ENCODE measurements at places on chromosomes 1 and 21.

GRCh38 chr1:213940947-213941346, 46.8 kb upstream of the PROX1 start:
- no peak for DNase-seq

DNA sequence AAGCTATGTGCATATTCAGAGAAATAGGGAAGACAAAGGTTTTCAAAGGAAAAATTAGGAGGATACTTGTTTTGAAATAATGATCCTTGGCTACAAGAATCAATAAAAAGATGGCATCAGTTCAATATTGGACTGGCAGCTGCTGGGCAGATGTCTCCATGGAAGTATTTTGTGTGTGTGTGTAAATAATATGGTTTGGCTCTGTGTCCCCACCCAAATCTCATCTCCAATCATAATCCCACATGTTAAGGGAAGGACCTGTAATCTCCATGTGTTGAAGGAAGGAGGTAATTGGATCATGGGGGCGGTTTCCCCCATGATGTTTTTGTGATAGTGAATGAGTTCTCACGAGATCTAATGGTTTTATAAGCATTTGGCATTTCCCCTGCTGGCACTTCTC, 40.4 kb upstream of the LRRC7 start:
- DNase-seq = no peak

DNA sequence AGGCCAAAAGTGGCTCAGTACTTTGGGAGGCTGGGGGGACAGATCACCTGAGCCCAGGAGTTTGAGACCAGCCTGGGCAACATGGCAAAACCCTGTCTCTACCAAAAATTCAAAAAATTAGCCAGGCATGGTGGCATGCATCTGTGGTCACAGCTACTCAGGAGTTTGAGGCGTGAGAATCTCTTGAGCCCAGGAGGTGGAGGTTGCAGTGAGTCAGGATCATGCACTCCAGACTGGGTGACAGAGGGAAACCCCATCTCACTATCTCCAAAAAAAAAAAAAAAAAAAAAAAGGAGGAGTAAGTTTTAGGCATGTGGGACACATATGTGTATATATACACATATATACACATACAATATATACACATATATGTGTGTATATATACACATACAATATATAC, 165.3 kb upstream of the DPYD start:
- DNase-seq = no peak

DNA sequence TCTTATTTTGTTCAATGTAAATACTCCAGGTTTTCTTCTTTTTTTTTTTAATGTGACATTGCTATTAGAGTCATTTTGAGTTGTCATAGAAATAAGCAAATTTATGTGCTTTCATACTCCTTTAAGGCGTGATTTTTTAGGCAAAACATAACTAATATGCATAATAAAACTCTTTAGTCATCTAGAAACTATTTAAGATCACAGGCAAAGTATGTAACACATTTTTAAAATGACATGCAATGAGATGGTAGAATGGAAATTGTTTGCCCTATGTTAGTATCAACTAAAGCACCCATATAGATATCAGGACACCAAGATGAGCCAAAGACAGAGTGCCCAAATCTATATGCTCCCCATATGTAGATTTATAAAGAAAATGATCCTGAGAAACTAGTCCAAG, 41.5 kb upstream of the SGIP1 start:
- DNase-seq = no peak

- no peak for DNase-seq
Measured at GRCh38 chr1:179781962-179782361, 38.9 kb downstream of the FAM163A start.

DNA sequence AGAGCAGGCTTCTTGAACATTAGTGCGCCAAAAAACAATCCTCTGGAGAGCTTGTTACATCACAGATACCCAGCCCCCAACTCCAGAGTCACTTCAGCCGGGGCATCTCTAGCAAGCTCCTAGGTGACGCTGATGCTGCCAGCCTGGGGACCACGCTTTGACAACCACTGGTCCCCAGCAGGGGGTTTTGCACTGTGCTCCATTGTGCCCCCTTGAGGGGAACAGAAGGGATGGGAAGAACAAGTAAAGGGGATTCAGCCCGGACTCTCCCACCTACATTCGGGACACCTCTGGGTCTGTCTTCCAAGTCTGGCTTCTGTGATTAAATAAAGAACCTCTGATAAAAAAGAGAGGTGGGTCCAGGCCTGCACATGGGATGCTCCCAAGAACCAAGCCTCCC, 60.4 kb downstream of the ATP5PO start:
- no peak for DNase-seq

DNA sequence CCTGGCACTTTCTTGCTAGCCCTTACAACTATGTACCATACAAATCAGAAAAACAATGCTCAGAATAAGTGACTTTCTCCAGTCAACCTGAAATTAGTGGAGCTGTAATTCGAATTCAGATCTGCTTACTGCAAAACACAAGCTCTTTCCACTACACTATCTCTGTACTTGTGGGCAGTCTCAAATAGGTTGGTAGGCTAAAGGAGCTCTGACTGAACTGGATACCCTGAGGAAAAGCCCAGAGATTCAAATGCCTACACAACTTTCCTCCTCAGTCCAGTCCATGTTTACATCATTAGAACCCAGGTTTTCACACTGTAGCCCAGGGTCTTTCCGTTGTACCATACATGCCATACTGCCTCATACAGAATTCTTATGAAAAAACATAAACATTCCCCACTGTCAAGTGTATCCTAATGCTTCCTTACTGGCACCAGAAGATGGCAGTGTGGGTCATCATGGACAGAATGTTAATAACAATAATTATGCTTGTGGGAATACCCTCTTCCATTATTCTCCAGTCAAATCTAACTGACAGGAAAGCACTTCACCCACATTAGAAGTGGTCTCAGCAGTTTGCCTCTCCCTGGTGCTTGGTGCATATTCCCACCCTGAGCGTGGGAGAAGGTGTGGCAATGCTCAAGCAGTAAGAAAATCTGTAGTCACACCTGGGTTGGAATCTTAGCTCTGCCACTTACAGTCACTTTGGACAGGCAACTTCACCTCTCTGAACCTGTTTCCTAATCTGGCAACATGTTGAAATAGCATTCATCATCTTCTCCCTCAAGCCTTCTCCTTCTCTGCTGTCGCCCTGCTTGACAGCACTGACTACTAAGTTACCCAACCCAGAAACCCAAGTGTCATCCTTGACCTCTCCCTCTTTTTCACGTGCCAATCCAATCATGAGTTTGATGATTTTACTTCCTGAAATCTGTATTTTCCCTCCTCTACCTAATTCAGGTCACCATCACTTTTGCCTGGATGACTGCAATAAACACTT, 14.4 kb upstream of the ZFYVE9 start:
- DNase-seq = no peak

DNA sequence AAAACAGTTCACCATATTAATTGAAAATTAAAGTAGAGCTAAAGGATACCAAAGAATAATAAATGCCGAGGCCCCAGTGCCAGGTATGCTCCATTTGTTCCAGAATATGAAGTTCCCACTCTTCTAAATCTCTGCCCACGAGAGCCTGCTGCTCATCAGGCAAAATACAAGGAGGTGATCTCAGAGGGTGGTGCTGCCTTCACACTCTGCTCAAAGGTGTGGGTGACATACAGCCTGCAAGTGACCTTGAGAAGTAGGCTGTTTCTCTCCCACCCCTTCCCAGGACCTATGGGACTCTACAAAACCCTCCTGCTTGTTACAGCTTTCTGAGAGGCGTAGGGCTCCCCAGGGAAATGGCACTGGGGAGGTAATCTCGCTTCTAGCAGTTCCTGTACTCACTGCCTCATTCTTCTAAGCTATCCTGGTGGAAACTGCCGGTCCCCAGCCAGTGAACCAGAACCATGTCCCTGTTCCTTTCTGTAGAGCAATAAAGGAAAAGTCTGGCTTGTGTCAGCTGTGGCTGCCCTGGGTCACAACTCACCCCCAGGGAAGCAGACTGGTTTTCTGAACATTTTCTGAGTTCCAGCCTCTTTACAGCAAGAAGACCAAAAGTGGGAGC, 26.9 kb upstream of the DPT start:
- no peak for DNase-seq

DNA sequence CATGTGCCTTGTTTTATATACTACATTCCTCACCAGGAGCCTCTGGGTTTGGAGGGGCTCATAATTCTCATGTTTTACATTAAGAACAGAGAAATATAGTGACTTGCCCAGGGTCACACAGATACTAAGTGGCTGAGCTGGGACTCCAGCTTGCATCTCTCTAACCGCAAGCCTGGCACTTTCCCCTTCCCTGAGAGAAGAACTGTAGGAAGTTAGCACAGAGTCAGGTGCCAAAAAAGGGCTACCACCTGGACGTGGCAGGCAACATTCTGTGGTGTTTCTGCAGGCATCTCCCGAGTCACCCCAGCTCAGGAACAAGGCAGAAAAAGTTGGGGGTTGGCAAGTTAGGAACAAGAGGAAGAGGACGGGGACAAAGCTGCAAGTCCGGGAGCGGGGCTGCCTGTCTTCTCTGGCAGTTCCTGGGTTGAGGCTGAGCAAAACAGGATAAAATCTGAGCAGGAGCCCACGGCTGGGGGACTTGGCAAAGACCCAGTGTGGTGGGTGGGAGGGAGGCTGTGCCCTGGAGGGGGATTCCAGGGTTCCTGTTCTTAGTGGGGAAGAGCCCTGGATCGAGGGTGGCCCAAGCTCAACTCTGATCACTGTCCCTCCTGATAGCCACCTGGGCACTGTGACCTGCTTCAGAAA, 9.8 kb downstream of the PLA2G5 start:
- DNase-seq = no peak

- no peak for DNase-seq
Measured at GRCh38 chr1:147080671-147081394, 91.4 kb downstream of the PRKAB2 start.

GRCh38 chr1:23578311-23578996, 19.2 kb upstream of the ID3 start:
- no peak for DNase-seq

- no peak for DNase-seq
Measured at GRCh38 chr1:225526878-225527277, 99.0 kb upstream of the LBR start.

- DNase-seq = no peak
Measured at GRCh38 chr21:46139686-46140085, 15.7 kb downstream of the FTCD start.

- DNase-seq = no peak
Measured at GRCh38 chr1:7043191-7043549, 257.9 kb downstream of the CAMTA1 start.

DNA sequence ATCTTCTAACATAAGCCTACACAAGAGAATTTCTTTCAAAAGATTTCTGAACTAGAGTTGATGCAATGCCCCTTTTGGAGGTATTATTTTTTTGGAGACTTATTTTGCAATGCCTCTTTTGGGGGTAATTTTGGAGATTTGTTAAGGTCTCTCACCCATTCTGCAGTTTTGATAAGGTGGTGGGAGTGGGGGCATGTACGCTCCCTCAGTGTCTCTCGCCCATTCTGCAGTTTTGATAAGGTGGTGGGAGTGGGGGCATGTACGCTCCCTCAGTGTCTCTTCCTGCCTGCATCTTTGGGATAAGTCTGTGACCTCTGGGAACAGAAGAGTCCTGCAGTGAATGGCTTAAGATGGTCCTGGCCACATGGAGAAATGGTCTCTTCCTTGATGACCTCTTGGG, 312.2 kb downstream of the ZP4 start:
- no peak for DNase-seq

GRCh38 chr1:82632155-82632554, 831.4 kb downstream of the ADGRL2 start:
- no peak for DNase-seq

Data from putamen (tissue), 1 donor.